Smooth muscle cell of the umbilical artery (primary cell): ENCODE measurements at places on chromosomes 13 and 19. TPM values are rescaled to one million over a fixed set of nuclear protein-coding genes. Genes with fewer than 3 reads are reported as not detected.

POU2F2 gene
- total RNA-seq = 1.5 and 11.8 TPM in 2 replicates

FARP1 gene
- total RNA-seq = 33.9 and 60.7 TPM in 2 replicates

PLK5 gene
- total RNA-seq = 0.14 TPM in 1 of 2 replicates, not detected in the other

NLRP4 gene
- not detected in 2 replicates for total RNA-seq

GPC5 gene
- 0.09 and 0.30 TPM in 2 replicates for total RNA-seq

ZNF43 gene
- 3.6 and 7.2 TPM in 2 replicates for total RNA-seq

U2AF1L4 gene
- 4.2 and 9.8 TPM in 2 replicates for total RNA-seq

ZNF749 gene
- total RNA-seq = 9.2 and 10.6 TPM in 2 replicates

CD22 gene
- 0.55 TPM in 1 of 2 replicates, not detected in the other for total RNA-seq

C13orf42 gene
- total RNA-seq = not detected in 2 replicates

LGALS14 gene
- not detected in 2 replicates for total RNA-seq

MYPOP gene
- 3.7 and 4.2 TPM in 2 replicates for total RNA-seq

ATCAY gene
- not detected in 2 replicates for total RNA-seq
